ENCODE measurements at places on chromosomes 2 and 18.

- no peak for DNase-seq
Observed at GRCh38 chr2:44582363-44583008, 220.7 kb downstream of the CAMKMT start.

- DNase-seq, result no peak
Observed at GRCh38 chr2:145957929-145958328, 1438.0 kb upstream of the ZEB2 start.

DNA sequence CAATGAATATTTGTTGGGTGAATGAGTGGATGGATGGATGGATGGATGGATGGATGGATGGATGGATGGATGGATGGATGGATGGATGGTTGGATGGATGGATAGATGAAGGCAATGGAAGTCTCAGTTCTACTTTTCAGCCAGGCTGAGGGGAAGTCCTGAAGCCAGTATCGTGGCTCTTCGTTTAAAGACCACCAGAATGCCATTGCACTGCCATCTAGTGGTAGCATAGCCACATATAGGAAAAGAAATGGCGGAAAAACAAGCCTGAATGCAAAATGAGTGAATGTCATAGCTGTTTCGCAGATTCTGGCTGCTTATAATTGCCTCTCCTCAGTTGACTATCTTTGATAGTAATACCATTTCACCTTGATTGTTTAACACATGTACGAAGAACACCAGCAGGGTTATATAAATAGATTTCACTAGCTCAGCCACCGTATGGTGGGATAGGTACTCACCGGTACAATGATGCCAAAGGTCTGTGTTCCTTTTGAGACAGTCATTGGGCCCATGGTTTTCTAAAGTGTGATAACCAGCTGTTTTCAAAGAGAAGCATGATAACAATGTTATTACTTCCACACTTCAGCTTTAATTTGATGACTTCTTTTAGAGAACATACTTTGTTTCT is 62.3 kb upstream of the GREB1L start:
- DNase-seq, result no peak

DNA sequence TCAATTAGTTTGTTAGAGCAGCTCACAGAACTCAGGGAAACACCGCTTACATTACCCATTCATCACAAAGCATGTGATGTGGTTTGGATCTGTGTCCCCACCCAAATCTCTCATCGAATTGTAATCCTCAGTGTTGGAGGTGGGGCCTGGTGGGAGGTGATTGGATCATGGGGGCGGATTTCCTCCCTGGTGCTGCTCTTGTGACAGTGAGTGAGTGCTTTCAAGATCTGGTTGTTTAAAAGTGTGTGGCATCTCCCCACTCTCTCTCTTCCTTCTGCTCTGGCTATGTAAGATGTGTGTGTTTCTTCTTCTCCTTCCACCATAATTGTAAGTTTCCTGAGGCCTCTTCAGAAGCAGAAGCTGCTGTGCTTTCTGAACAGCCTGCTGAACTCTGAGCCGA is 63.5 kb upstream of the AGPS start:
- no peak for DNase-seq

DNA sequence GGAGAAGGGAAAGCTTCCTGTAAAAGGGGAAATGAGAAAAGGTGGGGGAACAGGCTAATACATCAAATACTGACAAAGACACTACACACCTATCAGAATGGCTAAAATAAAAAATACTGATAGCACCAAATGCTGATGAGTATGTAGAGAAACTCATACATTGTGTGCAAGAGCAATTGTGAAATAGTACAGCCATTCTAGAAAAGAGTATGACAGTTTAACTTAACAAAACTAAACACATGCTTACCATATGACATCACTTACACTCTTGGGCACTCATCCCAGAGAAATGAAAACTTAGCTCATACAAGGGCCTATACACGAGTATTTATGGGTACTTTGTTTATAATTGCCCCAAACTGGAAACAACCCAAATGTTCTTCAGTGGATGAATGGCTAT is 53.4 kb downstream of the ZNF638 start:
- no peak for DNase-seq

- no peak for DNase-seq
Observed at GRCh38 chr2:188610050-188610444, 318.4 kb downstream of the GULP1 start.

- DNase-seq, result no peak
Observed at GRCh38 chr18:49081511-49082155, 130.9 kb upstream of the SMAD7 start.

GRCh38 chr2:68732036-68732932 is 2.3 kb upstream of the ARHGAP25 start:
- DNase-seq, result no peak

- peak; percentile 55 for DNase-seq
Observed at GRCh38 chr18:77068321-77069312, 64.0 kb downstream of the MBP start.

GRCh38 chr2:200797242-200797770 is 14.4 kb upstream of the BZW1 start:
- no peak for DNase-seq

DNA sequence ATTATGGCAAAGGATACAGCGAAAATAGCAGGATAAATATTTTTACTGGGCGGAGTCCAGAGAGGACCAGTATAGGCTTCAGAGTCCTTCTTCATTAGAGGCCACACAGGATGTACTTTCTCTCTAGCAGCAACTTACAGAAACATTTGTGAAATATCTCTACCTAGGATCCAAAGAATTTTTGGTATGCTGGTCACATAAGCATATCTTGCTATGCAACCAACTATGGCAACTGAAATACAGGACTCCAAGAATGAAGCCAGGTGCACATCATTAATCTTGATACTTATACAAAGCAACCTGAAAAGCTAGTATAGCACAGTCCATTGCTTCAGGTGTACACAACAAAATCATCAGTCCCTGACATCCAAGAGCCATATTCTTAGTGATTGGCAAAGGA is 59.1 kb upstream of the NABP1 start:
- DNase-seq, result no peak

GRCh38 chr2:212284166-212284565 is 254.4 kb downstream of the ERBB4 start:
- no peak for DNase-seq

DNA sequence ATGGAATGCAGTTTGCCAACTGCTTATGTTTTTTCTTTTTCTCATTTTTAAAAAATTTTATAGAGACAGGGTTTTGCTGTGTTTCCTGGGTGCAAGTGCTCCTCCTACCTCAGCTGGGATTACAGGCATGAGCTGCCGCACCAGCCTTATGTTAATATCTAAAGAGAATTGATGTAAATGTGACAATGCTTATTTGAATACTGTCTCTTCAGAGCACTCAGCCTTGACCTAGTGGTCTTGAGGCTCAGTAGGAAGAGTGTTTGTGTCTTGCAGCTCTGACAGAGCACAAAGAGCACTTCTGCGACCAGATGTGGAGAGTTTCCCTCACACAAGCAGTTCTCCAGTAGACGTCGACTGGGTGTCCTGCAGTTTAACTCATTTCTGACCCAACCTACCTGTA is 55.3 kb downstream of the ARHGEF4 start:
- no peak for DNase-seq

- no peak for DNase-seq
Observed at GRCh38 chr2:69122271-69122670, 109.3 kb downstream of the ANTXR1 start.

DNA sequence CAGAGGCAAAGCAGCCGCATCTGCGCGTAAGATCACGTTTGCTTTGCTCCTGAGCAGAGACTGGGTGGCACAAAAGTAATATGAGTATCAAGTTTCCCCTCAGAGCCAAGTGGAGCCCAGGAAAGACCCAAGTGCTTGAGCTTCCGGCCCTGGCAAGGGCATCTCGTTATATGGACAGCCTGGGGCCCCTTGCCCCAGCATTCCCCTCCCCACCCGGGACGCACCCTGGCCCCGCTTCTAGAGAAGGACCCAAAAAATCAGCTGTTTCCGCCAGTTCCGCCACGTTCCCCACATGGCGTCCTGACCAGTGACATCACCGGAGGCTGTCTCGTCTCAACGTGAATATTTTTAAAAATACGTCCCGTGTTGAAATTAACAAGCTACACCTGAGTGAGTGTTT is 135.1 kb downstream of the NFATC1 start:
- no peak for DNase-seq

DNA sequence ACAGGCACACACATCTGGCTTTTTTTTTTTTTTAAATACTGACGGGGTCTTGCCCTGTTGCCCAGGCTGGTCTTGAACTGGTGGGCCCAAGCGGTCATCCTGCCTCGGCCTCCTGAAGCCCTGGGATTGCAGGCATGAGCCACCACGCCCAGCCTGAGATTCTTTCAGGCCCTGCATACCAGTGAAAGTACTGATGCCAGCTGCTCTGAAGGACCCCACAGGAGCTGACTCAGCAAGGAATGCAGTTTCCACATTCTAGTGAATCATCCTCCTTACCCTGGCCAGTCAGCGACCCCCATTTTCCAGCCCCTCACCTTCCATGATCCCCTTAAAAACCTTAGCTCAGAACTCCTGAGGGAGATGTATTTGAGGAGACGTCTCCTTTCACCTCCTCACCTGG is 5.8 kb upstream of the DTYMK start:
- DNase-seq, result no peak

GRCh38 chr18:66769375-66769774 is 165.5 kb upstream of the CDH19 start:
- no peak for DNase-seq

DNA sequence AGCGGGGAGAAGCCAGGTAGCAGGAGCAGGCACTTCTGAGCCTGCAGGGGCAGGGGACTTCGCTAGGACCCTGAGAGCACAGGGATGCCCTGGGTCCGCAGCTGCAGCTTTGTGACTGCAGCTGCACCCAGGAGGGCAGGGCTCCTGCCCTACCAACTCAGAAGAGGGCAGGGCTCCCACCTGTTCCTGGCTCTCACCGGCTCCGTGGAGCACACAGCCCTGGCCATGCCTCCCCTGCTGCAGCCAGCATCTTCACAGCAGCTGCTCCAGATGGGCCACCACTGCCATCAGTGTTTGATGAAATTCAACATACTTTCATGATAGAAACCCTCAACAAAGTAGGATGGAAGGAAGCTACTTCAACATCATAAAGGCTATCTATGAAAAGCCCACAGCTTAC is 92.7 kb downstream of the FAM210A start:
- no peak for DNase-seq

DNA sequence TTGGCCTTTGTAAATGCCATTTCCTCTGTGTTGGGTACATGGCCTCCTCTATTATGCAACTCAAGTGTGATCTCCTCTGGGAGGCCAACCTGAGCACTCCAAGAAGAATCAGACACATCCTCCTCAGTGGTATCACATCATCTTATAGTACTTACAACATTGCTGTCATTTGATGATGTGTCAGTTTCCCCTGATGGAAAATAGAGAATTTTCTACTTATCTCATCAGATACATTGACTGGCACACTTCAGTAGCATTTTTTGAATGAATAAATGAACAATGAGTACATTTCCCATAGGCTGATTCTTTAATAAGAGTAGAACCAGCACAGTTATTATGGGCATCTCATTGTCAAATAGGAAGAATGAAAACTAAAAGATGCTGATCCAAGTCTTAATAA is 86.6 kb upstream of the NXPH2 start:
- DNase-seq, result no peak

- DNase-seq, result no peak
Observed at GRCh38 chr2:196252408-196253115, 81.2 kb upstream of the STK17B start.

- no peak for DNase-seq
Observed at GRCh38 chr2:157304811-157305722, 20.6 kb downstream of the ERMN start.

DNA sequence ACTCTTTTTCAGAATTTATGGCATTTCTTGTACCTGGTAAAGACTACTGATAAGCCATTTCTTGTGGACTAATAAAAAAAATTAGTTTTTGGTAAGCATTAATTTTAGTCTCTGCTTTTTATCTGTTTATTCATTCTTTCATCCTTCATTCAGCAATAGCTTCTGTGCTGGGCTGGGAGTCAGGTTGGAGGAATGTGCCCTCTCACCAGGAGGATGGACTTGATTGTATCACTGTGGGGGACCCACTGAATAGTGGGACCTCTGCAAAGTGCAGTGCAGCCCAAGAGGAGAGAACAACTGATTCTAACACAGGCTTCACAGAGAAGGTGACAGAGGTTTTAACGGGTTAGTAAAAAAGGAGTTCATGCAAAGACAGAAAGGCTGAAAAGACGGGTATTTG is 39.1 kb downstream of the CDC42EP3 start:
- DNase-seq, result no peak

Data from T-helper 22 cell (primary cell).